ENCODE measurements at places on chromosomes 3 and 15.

DNA sequence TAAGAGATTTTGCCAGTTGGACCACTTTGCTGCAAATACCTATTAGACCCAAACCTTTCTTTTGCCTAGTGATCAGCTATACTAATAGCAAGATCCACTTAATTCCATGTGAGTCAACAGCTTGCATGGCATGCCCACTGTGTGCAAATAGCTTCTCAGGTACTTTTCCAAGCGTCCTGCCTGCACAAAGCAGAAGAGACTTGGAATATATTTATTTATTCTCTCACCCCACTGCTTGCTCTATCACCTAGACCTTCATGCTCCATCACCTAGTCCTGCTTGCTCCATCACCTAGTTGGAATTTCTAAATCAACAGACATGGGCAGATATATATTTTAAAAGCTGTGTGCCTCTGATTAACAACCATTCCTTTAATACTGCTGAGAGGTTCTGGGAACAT, 47.6 kb downstream of the MBNL1 start:
- no peak for DNase-seq

DNA sequence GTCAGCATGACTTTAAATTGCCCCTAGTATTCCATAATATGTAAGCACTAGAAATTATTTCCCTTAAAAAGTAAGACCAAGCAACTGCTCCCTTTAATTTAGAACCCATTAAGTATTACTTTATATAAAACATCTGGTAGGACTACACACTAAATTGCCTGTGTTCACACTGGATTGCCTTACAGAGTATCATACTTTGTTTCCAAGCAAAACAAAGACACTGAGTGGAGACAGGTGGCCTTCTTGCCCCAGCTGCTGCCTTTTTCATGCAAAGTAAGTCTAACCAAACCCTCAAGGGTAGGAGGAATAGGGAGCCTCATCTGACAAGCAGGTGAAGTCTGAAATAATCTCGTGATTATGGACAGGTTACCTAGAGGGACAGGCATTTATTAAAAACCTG, 87.3 kb downstream of the PEX5L start:
- DNase-seq: no peak

- peak; percentile 31 for DNase-seq
These were observed 113.1 kb upstream of the ABHD17C start for GRCh38 chr15:80581976-80582375.

- DNase-seq: peak; percentile 41
These were observed 165.6 kb downstream of the XXYLT1 start for GRCh38 chr3:195105389-195105788.

- DNase-seq: peak; percentile 84
These were observed 111.3 kb downstream of the DCLK3 start for GRCh38 chr3:36653095-36653494.

DNA sequence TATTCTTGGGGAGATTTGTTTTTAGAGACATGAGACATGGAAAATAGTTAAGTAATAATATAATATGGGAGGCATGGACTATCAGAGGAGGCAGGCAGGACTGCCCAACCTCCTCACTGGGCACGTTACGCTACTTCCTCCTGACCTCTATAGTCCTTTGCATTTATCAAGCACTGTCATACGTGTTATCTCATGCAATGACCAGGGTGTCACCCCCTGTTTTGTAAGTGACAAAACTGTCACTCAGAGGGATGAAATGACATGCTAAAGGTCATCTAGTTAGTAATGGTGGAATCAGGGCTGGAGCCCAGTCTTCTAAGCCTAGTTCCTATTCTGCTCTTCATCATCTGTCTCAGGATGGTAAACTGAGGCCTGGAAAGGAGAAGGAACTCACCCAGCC, 66.7 kb downstream of the ST6GAL1 start:
- no peak for DNase-seq

- DNase-seq: no peak
These were observed 1435.2 kb upstream of the CADM2 start for GRCh38 chr3:83523470-83524073.

- DNase-seq: no peak
These were observed 225.1 kb downstream of the SNRPN start for GRCh38 chr15:25179673-25180511.

DNA sequence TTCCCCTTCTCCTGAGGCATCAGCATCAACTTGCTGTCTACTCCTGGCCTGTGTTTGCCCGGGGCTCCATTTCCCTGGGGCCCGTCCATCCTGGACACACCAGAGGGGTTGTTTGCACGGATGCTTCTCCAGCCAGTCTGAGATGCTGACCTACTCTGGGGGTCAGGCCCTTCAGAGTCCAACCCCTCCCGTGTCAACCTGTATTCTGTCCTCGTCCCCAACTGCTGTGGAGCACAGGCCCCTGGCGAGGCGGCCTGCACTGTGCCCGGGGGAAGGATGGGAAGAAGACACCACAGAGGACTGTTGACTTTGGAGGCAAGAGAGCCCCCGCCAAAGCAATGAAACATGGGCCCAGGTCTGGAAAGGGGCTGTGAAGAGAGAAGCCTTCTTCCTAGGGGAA, 25.8 kb downstream of the ALS2CL start:
- no peak for DNase-seq

GRCh38 chr15:86237111-86237500, 157.4 kb downstream of the AGBL1 start:
- DNase-seq: no peak

DNA sequence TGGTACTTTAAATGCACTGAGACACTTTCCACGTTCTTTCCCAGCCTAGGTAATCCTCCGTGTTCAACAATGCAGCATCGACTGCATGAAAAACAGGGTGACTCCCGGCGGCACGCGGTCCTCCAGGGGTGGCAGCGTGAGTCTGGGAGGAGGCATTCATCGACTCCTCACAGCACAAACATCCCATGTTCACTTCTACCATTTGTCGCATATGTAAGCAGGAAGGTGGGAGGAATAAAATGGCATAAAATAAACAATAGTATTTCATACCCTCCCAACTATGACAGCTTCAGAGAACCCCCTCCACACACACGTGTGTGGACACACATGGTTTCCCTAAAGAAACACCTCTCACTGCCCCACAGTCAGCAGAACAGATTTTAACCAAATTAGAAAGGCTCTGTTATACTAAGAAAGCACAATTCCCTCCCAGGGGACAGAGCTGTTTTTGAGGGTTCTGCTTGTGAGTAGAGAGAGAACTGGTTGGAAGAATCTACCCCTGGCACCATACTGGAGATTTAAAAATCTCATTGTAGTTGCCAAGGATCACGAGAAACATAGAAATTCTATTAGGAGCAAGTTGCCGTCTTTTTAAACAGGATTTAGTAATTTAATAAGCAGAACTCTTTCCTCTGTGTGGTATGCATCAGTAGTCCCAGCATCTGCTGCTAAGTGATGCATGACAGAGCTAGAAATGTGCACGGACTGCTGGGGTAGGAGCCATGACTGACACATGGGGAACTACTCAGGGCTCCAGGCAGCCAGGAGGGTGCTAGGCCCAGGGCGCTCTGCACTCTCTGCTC, 6.0 kb downstream of the FAM43A start:
- peak; percentile 10 for DNase-seq

DNA sequence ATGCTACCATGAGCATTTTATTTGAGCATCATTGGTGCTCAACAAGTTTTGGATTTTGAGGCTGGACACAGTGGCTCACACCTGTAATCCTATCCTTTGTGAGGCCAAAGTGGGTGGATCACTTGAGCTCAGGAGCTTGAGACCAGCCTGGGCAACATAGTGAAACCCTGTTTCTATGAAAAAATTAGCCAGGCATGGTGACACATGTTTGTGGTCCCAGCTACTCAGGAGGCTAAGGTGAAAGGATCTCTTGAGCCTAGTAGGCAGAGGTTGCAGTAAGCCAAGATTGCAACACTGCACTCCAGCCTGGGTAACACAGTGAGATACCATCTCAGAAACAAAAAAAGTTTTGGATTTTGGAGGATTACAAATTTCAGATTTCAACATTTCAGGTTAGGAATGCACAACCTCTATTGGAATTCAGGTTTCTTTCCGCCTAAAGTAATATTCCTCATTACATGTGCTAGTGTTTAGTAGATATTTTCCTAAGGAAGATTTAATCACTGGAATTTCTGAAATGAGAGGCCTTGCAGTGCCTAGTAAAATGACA, 27.6 kb downstream of the CNOT10 start:
- DNase-seq: peak; percentile 4

DNA sequence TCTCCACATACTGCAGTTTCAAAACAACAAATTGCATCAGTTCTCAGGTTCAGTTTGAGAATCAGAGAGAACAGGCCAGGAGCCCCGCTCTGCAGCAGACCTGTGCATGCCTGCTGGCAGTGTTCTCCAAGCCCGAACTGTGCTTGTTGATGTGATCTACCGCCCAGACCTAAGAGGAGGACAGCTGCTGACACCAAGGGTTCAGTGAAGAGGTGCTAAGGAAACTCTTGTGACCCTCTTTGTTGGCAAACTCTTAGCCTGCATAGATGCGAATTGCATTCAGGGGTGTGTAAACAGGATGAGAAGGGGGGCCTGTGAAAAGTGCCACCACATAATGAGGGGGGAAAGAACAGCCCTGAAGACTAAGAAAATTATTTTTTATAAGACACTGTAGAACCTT, 89.8 kb downstream of the PDE8A start:
- no peak for DNase-seq

DNA sequence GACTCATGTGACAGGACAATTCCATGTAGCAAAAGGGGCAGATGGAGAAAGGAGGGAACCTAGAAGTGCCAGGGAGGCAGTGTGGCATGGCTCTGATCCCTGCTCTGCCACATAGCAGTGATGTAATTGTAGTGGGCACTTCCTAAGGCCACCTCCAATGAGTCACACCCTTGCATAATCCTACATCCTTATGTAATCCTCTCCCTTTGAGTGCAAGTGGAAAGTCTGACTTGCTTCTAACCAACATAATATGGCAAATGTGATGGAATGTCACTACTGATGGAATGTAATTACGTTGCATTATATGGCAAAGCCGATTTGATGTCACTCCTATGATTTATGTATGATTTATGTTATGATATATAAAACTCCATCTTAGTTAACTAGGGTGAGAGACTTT, 72.9 kb upstream of the ATP2C1 start:
- peak; percentile 53 for DNase-seq

GRCh38 chr3:78506581-78507195, 1261.1 kb downstream of the ROBO1 start:
- DNase-seq: peak; percentile 38

GRCh38 chr3:82080261-82080660, 318.8 kb upstream of the GBE1 start:
- DNase-seq: peak; percentile 21

DNA sequence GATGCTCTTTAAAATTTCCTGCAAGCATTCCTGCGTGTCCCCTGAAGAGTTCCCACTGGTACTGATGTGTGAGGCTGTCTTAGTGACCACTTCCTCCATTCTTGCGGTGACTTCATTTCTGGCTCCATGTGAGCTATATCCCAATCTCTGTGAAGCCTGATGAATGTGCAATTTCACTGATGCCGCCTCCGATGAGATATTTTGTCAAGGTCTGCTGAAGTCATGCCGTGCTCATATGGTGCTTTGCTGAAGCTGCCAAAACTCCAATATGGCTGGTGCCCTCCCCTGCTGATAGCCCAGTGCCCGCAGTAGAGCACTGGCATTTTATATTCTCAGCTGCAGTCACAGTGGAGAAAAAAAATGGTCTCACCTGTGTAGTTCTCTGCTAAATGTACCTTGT, 271.5 kb downstream of the EFHB start:
- no peak for DNase-seq

DNA sequence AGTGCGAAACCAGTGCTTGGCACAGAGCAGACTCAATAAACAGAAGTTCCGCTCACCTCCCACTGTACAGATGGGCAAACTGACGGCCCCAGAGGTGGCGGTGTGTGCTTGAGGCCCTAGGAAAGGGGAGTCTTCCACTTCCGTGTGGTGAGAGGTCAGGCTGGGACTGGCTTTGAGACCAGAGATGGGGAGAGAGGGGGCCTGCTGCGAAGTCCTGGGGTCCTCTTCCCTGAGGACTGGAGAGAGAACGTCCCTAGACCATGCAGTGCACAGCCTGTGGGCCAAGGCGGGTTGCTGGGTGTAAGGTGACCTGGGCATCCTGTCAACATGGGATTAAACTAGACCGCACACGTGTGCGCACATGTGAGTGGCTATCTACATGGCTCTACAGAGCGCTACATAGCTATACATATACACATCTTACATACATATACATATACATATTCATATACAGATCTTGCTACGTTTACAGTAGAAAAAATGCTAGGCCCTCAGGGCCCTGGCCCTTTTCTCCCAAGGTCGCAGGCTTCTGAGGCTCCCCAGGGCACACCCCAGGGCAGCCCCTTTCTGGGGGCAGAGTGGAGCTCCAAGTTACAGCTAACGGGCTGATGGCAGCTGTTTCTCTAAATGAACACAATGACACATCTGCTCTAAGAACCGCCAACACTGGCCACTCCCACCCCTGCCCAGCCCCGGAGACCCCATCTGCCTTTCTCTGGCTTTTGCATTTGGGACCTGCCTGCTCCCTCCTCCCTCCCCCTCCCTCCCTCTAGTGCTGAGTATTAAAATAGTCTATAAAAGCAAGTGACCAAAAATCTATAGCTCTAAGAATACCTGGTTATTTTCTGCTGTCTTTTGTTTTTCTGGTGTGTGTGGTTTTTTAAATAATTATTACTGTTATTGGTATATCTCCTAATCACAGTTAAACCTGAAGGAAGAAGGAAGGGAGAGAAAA, 47.0 kb downstream of the HCN4 start:
- DNase-seq: no peak

GRCh38 chr15:98228846-98229245, 268.3 kb downstream of the ARRDC4 start:
- no peak for DNase-seq

- no peak for DNase-seq
These were observed 13.2 kb upstream of the SPG11 start for GRCh38 chr15:44676676-44677075.

DNA sequence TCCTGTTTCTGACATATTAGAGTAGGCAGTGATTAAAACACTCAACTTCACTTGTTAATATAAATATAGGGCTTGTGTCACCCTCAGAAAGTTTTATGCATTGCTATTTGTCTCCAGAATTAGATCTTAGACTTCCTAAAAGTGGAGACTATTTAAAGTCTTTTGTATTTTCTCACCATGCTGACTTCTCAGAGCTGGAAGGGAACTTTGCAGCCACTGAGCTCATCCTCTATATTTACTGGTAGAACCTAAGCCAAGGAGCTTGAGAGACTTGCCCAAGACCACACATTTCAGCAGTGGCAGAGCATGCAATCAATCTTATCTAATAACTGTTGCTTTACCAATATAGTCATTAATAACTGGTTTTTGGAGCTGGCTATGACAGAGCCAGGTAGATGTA, 53.2 kb downstream of the STAC start:
- peak; percentile 14 for DNase-seq

DNA sequence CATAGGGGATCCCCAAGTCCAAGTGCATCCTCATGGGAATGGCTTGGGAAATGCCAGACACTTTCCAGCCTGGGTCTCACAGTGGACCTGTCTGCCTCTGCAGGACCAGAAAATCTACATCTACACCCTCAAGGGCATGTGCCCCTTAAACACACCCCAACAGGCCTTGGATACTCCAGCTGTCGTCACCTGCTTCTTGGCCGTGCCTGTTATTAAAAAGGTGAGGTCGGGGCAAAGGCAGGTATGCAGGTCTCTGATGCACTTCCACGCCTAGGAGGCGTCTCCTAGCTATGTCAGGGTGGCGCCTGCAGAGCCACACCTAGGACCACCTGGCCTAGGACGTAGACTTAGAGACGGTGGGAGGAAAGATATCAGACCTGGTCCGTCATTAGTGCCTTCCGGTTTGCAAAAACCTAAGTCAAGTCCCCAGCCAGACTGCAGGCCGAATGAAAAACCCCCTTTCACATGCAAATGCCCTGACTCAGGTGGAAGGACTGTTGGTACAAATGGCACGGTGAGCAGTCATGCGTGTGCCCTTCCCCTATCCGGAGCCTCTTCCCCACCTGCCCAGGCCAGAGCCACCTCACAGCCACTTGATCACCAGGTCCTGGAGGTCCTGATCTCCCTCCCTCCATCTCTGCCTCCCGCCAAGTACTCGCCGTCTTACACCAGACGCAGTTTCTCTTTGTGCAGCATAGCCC, 143.5 kb downstream of the LRRK1 start:
- no peak for DNase-seq
